ENCODE measurements at places on chromosomes 2 and 18. TPM values are rescaled to one million over a fixed set of nuclear protein-coding genes. Genes with fewer than 3 reads are reported as not detected.

- no peaks in the 10 kb centered on the region for H3K36me3 ChIP-seq
- H3K27me3 ChIP-seq: no peaks in the 10 kb centered on the region
- H3K27ac ChIP-seq: no peak overlapping the region
- no peak overlapping the region for H3K4me3 ChIP-seq
These were observed 38.0 kb upstream of the YWHAQ start for GRCh38 chr2:9668687-9669345.

GRCh38 chr2:144372410-144373080, 147.4 kb downstream of the ZEB2 start:
- H3K4me3 ChIP-seq: no peak overlapping the region
- H3K4me1 ChIP-seq: no peaks in the 10 kb centered on the region
- no peak for DNase-seq
- H3K36me3 ChIP-seq: no peaks in the 10 kb centered on the region
- H3K27ac ChIP-seq: no peak overlapping the region

GRCh38 chr18:23485386-23485785, 17.9 kb upstream of the RMC1 start:
- no peak overlapping the region for H3K4me3 ChIP-seq
- H3K4me1 ChIP-seq: peaks cover 24% of the 10 kb centered on the region
- no peak for DNase-seq
- no peak overlapping the region for H3K27ac ChIP-seq

GRCh38 chr2:206958261-206958660, 18.9 kb downstream of the CPO start:
- no peak overlapping the region for H3K4me3 ChIP-seq
- no peak overlapping the region for H3K27ac ChIP-seq
- no peaks in the 10 kb centered on the region for H3K4me1 ChIP-seq
- DNase-seq: no peak
- no peaks in the 10 kb centered on the region for H3K36me3 ChIP-seq
- no peaks in the 10 kb centered on the region for H3K27me3 ChIP-seq

DNA sequence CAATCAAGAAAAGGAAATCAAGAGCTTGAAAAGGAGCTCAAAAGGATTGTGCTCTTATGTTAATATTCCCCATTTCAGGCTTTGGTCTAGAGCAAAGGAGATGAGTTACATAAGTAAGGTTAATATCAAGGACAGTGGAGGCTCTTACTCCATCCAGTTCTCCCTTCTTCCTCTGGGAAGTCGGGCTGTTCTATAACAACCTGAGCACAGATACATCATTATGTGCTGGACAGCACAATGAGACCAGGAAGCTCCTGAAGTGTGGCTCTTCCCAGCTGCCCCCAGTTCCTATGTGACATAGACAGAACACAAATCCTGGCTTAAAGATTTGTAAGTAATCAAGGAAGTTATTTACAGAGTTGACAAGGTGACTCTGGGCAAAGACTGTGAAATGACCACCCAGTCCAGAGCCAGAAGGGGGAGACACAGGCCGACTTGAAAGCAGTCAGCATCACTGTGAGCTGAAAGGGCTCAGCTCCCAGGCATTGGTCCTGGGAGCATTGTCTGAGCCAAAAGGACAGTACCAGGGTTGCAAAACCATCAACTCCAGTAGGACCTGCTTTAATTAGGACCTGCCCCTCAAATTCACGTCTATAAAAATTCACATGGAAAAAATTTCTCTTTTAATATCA, 917.6 kb upstream of the ACVR2A start:
- no peaks in the 10 kb centered on the region for H3K27me3 ChIP-seq
- no peaks in the 10 kb centered on the region for H3K36me3 ChIP-seq
- H3K4me3 ChIP-seq: no peak overlapping the region
- no peak overlapping the region for H3K27ac ChIP-seq

DNA sequence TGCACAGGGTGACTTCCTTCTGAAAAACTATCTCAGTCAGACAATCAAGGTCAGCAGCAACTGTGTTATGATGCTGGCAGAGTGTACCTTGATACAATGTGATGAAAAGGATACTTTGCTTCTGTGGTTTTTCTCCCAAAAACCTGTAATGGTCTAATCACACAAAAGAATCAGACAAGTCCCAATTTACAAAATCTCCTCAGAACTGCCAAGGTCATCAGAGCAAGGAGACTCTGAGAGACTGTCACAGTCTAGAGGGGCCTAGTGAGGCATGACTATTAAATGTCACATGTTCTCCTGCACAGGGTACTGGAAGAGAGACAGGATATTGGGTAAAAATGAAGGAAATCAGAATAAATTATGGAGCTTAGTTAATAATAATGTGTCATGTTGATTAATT, 185.4 kb downstream of the ST6GAL2 start:
- H3K4me3 ChIP-seq: no peak overlapping the region
- H3K27ac ChIP-seq: no peak overlapping the region
- no peaks in the 10 kb centered on the region for H3K27me3 ChIP-seq
- H3K36me3 ChIP-seq: no peaks in the 10 kb centered on the region
- no peaks in the 10 kb centered on the region for H3K4me1 ChIP-seq

DNA sequence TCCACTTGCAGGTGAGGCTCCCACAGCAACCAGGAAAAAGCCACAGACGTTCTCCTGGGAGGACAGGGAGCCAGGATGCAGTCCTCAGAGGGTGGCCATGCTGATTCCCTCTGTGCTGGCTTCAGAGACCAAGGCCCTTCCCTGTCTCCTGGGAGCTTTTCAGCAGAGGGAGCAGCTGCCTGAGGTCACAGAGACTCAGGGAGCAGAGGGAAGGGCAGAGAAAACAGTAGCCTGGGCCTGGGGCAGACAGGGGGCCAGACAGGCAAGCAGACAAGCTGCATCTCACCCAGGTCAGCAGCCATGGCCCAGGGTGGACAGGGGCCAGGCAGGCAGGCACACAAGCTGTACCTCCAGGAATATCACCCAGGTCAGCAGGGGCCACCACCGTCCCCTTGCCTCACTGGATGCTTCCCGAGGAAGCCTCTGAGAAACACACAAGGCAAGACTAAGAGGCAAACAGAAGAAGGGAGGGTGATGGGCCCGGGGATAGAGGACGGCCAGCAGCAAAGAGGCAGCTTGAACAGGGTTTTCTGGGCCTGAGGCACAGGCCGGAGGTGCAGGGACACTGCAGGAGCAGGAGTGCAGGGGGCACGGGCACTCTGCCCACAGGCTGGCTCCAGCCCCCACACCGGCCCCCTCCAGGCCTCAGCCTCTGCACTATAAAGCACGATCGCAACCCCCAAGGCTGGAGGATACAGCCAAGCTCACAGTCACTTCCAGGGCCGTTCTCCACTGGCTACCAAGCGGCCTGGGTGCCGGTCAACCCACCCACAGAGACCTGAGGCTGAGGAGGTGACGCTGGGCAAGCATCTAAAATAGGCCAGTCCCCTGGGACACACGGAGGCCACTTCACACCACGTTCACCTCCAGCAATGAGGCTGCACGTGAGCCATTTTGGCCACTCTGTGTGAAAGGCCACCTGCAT, 6.1 kb downstream of the SLC66A2 start:
- H3K4me3 ChIP-seq: no peak overlapping the region
- peaks cover 100% of the 10 kb centered on the region for H3K4me1 ChIP-seq
- DNase-seq: no peak
- peak overlapping the region; percentile 2 for H3K27ac ChIP-seq
- peaks cover 5% of the 10 kb centered on the region for H3K36me3 ChIP-seq

- H3K4me3 ChIP-seq: no peak overlapping the region
- DNase-seq: no peak
- H3K27ac ChIP-seq: no peak overlapping the region
- no peaks in the 10 kb centered on the region for H3K4me1 ChIP-seq
- H3K27me3 ChIP-seq: no peaks in the 10 kb centered on the region
These were observed 385.8 kb downstream of the ZEB2 start for GRCh38 chr2:144133936-144134665.

- no peaks in the 10 kb centered on the region for H3K36me3 ChIP-seq
- no peak overlapping the region for H3K4me3 ChIP-seq
- no peak for DNase-seq
- no peaks in the 10 kb centered on the region for H3K27me3 ChIP-seq
- H3K27ac ChIP-seq: no peak overlapping the region
- no peaks in the 10 kb centered on the region for H3K4me1 ChIP-seq
These were observed 31.1 kb upstream of the LTBP1 start for GRCh38 chr2:32915694-32916093.

- H3K4me1 ChIP-seq: no peaks in the 10 kb centered on the region
- H3K27ac ChIP-seq: no peak overlapping the region
- H3K36me3 ChIP-seq: no peaks in the 10 kb centered on the region
- H3K4me3 ChIP-seq: no peak overlapping the region
- H3K27me3 ChIP-seq: no peaks in the 10 kb centered on the region
These were observed 457.7 kb downstream of the CBLN2 start for GRCh38 chr18:72086421-72086820.

DNA sequence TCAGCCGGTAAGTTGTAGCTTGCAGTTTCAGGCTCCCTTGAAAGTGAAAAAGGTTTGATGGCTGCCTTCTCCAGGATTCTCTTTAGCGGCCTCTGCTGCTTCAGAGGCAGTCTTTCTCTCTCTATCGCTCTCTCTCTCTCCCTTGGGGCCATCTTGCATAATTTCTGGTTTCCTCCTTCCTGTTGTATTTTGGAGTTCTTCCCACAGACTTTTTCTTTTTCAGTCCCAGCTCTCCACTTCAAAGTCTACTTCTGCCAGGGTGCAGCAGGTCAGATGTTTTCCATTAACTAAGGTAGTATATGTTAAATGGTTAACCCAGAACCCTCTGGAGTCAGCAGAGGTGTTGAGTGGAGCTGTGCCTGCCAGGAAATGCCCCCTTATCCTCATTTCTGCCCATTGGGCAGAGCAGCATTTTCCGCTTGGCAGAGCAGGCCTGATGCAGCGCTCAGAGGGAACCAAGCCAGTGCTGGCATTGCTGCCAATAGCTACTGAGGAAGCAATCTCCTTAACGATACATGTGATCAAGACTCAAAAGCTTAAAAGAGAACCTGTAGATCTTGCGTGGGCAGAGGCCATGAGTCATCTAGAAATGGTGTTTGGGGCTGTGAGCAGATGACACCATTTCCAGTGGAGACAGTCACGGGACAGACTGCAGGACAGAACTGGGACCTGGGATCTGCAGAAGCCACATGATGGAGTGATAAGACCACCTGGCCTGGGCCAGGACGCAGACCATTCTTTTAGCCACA, 20.8 kb downstream of the DBI start:
- peak overlapping the region; percentile 81 for H3K27ac ChIP-seq
- H3K4me3 ChIP-seq: no peak overlapping the region
- DNase-seq: no peak
- no peaks in the 10 kb centered on the region for H3K36me3 ChIP-seq
- peaks cover 12% of the 10 kb centered on the region for H3K4me1 ChIP-seq

- H3K27ac ChIP-seq: no peak overlapping the region
- H3K4me1 ChIP-seq: no peaks in the 10 kb centered on the region
- H3K36me3 ChIP-seq: no peaks in the 10 kb centered on the region
- no peak for DNase-seq
These were observed 95.1 kb upstream of the LCLAT1 start for GRCh38 chr2:30351949-30352348.

GRCh38 chr2:102130647-102130991, 11.9 kb upstream of the IL1R1 start:
- H3K27ac ChIP-seq: no peak overlapping the region
- no peaks in the 10 kb centered on the region for H3K36me3 ChIP-seq
- H3K27me3 ChIP-seq: no peaks in the 10 kb centered on the region
- H3K4me1 ChIP-seq: no peaks in the 10 kb centered on the region
- no peak for DNase-seq

DNA sequence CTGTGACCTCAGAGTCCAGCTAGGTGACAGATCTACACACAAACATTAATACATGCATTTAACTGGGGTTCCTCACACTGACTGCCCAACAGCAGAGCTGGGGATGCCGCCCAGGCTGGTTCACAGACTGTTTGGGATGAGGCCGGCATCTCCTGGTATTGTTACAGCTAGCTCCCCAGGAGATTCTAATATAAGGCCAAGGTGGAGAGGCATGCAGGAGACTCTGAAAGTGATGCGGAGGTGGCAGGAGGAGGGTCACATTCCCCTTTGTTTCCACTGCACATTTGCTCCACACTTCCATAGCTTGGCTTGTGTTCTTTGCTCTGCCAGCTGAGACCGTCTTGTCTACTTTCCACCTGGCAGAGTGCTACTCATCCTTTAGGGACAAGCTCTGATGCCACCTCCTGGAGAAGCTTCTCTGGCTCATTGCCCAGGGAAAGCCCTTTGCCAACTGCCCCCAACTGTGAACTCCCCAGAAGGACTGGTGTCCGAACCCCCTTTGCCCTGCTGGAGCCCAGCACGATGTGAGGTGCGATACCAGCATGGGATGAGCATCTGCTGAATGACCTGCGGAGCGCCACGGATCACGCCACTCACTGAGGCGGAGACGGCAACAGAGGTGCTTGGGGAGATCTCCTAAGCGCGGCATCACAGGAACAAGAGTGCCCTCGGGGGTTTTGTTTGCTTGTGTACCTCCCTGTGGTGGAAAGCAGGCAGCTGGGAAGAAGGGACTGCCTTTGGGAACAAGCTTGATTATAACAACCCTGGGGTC, 88.8 kb downstream of the UXS1 start:
- peaks cover 13% of the 10 kb centered on the region for H3K4me1 ChIP-seq
- H3K36me3 ChIP-seq: no peaks in the 10 kb centered on the region
- H3K4me3 ChIP-seq: no peak overlapping the region
- H3K27ac ChIP-seq: no peak overlapping the region
- no peaks in the 10 kb centered on the region for H3K27me3 ChIP-seq

DNA sequence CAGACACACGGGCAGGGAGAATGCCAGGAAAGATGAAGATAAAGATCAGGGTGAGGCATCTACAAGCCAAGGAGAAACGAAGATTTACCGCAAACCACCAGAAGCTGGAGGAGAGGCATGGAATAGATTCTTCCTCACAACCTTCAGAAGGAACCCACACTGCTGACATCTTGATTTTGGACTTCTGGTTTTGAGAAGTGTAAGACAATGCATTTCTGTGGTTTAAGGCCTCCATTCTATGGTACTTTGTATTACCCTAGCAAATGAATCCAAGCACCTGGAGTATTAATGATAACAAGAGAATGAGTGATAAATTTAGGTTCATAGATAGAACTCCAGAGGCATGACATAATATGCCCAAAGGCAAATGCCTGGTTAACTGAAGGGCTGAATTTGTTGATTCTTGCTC, 11.8 kb upstream of the FN1 start:
- no peaks in the 10 kb centered on the region for H3K36me3 ChIP-seq
- H3K4me1 ChIP-seq: no peaks in the 10 kb centered on the region
- no peak overlapping the region for H3K27ac ChIP-seq
- H3K4me3 ChIP-seq: no peak overlapping the region

The INHBB gene
- 0.15 TPM for total RNA-seq

The ERFE gene
- total RNA-seq: not detected

The FAM124B gene
- total RNA-seq: 2.7 TPM

The PARD3B gene
- 4.4 TPM for total RNA-seq

The PLEKHH2 gene
- total RNA-seq: 2.3 TPM

The SGO2 gene
- total RNA-seq: 2.2 TPM

The MZT2B gene
- total RNA-seq: 180 TPM
